Naive thymus-derived CD4-positive, alpha-beta T cell (primary cell): ENCODE measurements at places on chromosomes 1 and 21. TPM values are rescaled to one million over a fixed set of nuclear protein-coding genes. Genes with fewer than 3 reads are reported as not detected.

GATAD2B gene
- 5.3 TPM for polyA plus RNA-seq

- peak; percentile 52 for DNase-seq
Observed at GRCh38 chr1:159008744-159009188, 941 bp upstream of the IFI16 start.

MUTYH gene
- 17.7 TPM for polyA plus RNA-seq

BGLAP gene
- polyA plus RNA-seq, result not detected

DNA sequence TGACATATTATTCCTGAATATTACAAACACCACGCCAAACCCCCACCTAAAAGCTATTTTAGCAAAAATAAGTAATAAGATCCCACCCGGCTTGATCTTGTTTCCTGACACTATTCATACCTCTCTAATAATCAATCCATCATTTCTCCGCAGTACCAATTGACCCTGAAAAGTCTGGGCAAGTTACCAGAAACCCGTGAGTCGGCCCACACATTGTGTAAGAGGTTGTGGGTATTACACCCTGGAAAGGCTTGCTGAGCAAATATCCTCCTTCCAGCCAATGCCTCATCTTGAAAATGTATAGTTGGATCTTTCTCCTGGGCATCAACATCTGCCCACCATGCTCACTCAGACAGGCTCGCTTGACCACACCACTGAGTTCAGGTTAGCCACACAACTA is 451.0 kb downstream of the TTLL7 start:
- no peak for DNase-seq

C4BPA gene
- not detected for polyA plus RNA-seq

GRCh38 chr1:10901891-10902805 is 105.7 kb upstream of the CASZ1 start:
- no peak for DNase-seq

DNA sequence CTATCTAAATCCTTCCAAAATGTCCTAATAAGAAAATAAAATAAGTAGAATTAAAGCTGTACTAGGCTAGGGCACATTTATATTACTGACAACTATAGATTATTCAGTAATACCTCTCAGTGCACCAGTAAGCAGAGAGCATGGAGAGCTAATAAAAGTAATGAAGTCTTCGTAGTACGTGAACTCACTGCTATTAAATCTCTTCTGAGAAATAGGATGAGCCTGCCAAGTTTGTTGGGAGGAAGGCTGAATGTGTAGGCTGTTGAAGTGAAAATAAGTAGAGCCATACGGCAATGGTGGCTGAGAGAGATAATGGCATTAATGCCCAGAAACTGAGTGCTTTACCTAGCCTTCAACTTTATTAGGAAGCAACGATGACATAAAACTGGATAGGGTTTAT is 73.9 kb upstream of the NR5A2 start:
- DNase-seq, result no peak

COL11A1 gene
- polyA plus RNA-seq, result not detected

KLHDC8A gene
- not detected for polyA plus RNA-seq

DNA sequence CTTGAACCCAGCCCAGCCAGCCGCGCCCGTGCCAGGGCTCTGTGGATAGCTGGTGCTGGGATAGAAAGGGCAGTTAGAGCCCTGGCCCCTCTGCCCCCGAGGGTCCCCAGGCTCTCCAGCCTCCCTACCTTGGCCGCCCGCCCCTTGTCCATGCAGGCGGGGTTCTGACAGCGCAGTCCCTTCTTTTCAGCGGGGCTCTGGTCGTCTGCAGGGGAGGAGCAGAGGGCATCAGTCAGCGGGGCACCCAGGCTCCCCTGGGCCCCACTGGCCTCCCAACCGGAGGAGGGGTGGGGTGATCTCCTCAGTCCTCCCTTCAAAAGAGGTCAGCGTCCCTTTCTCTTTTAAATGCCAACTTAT is 4.9 kb upstream of the PLEKHG5 start:
- no peak for DNase-seq

AKNAD1 gene
- polyA plus RNA-seq, result not detected

- no peak for DNase-seq
Observed at GRCh38 chr1:112727716-112728115, 12.6 kb upstream of the PPM1J start.
